ENCODE measurements at places on chromosomes 5 and 9. TPM values are rescaled to one million over a fixed set of nuclear protein-coding genes. Genes with fewer than 3 reads are reported as not detected.

DNA sequence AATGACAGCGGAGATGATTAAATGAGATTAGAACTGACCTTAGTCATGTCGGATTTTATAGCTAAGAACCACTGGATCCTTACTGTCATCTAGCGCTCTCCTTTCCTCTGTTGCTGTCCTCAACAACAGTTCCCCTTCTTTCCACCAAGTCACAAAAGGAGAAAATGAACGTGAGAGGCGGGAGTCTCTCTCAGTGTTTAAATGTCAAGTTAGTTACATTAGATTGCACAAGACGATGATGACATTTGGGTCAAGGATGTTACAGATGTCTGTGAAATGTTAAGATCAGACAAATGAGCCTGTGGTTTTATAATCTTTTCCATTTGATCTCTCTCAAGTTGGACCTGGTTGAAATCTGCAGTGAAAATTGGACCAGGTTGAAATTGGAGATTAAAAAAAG is 53.5 kb downstream of the FBXO38 start:
- H3K36me3 ChIP-seq: peaks cover 51% of the 10 kb centered on the region
- DNase-seq: no peak
- H3K27ac ChIP-seq: peak overlapping the region; percentile 56
- H3K4me1 ChIP-seq: peaks cover 3% of the 10 kb centered on the region
- H3K4me3 ChIP-seq: no peak overlapping the region
- H3K27me3 ChIP-seq: no peaks in the 10 kb centered on the region

DNA sequence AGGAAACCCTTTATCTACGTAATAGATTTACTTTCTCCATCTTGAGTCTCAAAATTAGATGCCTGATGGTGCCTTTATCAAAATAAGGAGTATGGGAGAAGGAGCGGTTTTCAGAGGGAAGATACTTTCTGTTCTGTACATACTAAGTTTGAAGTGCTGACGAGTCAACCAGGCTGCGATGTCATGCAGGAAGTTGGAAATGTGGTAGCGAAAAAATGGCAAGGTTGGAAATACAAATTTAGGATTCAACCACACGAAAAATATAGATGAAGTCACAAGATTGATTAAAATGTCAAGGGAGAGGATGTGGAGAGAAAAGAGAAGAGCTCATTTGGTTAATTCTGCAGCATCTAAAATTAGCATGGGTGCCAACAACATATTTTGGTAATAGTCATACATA is 129.5 kb downstream of the FOXD1 start:
- peaks cover 31% of the 10 kb centered on the region for H3K27me3 ChIP-seq
- no peaks in the 10 kb centered on the region for H3K4me1 ChIP-seq
- H3K4me3 ChIP-seq: no peak overlapping the region
- H3K27ac ChIP-seq: no peak overlapping the region
- no peaks in the 10 kb centered on the region for H3K36me3 ChIP-seq

GRCh38 chr9:137116728-137117127 is 2.2 kb upstream of the DPP7 start:
- no peak for DNase-seq
- peaks cover 10% of the 10 kb centered on the region for H3K4me1 ChIP-seq
- H3K4me3 ChIP-seq: peak overlapping the region; percentile 45
- no peaks in the 10 kb centered on the region for H3K27me3 ChIP-seq

DNA sequence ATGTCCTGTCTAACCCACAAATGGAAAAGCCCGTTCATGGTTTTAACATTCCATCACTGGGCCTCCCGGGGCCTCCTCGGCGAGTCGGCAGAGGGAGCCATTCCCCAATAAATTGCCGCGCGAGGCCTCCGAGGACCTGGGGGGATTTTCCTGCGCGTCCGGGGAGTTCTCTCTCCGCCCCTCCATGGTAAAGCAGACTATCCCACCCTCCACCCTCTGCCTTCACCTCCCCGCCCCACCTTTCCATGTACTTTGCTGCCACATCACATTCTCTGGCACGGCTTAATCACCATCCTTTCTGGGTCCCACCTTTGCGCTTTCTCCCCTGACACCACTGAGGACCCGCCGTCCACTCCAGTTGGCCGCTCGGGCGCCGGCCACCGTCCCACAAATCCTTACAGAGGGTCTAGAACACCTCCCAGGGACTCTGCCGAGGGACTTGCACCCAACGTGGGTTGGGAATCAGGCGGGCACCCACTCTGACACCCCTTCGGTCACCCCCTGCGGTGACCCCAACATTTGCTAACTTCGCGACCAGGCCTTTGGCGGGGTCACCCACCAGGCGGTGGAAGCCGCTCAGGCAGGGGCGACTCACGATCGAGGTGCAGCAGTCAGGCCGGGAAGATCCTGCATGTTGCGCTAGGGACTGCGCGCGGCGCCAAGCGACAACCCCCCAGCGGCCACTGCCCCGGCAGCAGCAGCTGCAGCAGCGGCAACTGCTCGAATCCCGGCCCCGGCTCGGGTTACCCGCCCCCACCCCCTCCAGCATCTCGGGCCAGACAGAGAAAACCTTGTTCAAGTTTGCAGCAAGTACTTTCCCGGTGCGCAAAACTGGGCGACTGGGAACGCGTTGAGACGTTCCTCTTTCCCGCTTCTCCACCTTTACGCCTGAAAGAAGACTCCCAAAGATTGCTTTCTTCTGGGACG is at the start of gene MEGF10:
Gene MEGF10 (plus strand): TSS at position 778 of the 927 bp plus-strand sequence. CDS start 40,513 bp downstream, outside the sequence.
- peaks cover 62% of the 10 kb centered on the region for H3K27me3 ChIP-seq
- peaks cover 2% of the 10 kb centered on the region for H3K4me1 ChIP-seq
- no peak within 1 kb of the TSS for H3K4me3 ChIP-seq
- no peak for DNase-seq

DNA sequence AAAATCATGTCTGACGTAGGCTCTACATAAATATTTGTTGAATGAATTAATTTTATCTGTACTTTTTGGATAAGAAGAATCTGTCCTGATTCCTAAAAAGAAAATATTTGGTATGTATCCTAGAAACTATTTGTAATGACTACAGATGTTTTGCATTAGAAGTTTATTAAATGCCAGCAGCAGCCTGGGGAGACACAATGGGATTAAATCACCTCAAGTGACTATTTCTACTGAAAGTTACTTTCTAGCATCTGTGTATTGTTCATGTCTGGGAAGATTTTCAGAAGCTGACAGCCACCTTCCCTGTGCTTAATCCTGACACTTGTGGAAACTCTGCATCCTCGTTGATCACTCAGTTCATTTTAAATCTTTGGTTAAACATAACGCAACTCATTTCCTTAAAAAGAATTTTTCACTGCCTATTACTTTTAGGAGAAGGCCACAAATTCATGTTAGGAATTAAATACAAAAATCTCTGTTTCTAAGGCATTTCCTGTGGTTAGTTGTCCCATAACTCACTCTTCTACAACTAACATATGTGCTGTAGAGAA is 209.3 kb upstream of the PPP1R2B start:
- peaks cover 11% of the 10 kb centered on the region for H3K27me3 ChIP-seq
- no peak overlapping the region for H3K4me3 ChIP-seq
- H3K4me1 ChIP-seq: no peaks in the 10 kb centered on the region
- DNase-seq: no peak
- no peak overlapping the region for H3K27ac ChIP-seq
- no peaks in the 10 kb centered on the region for H3K36me3 ChIP-seq

DNA sequence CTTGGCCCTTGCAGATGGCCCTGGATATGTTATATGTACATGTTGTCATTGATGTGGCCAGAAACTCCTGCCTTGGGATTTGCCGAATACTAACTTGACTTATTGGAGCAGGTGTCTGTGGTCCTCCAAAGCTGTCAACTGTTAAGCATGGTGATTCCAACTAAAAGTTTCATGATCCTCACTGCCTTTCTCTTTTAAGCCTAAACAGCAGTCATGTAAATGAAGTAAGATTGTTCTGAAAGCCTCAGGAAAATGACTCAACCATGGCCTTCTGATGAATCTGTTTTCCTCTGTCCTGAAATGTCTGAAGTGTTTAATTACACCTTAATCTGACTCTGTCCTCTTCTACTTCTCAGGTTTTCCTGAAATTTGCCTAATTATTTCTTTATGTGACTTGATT is 245.0 kb downstream of the FAM114A2 start:
- no peak for DNase-seq
- no peaks in the 10 kb centered on the region for H3K36me3 ChIP-seq
- no peaks in the 10 kb centered on the region for H3K27me3 ChIP-seq
- no peak overlapping the region for H3K4me3 ChIP-seq
- H3K4me1 ChIP-seq: no peaks in the 10 kb centered on the region
- no peak overlapping the region for H3K27ac ChIP-seq

DNA sequence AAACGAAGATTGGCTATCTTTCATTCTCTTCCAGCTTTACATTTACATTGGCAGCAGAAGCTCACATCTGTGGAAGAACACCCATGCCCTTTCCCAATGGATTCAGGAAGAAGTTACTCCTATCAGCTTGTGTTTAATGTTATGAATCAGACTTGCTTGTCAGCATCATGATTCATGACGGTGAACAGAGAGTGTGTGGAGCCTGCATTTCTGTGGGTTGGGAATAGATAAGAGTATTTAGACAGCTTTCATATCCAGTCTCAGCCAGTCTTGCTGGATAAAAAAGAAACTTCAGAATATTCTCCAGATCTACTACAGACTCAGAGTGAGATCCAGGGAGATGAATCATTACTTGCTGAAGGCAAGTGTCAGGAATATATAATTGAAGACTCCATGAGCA is 812.9 kb upstream of the ZNF608 start:
- no peak overlapping the region for H3K4me3 ChIP-seq
- no peak for DNase-seq
- no peaks in the 10 kb centered on the region for H3K27me3 ChIP-seq
- H3K4me1 ChIP-seq: no peaks in the 10 kb centered on the region

GRCh38 chr9:38343552-38343951 is 49.0 kb upstream of the ALDH1B1 start:
- no peak for DNase-seq
- H3K4me1 ChIP-seq: peaks cover 2% of the 10 kb centered on the region
- no peak overlapping the region for H3K27ac ChIP-seq

DNA sequence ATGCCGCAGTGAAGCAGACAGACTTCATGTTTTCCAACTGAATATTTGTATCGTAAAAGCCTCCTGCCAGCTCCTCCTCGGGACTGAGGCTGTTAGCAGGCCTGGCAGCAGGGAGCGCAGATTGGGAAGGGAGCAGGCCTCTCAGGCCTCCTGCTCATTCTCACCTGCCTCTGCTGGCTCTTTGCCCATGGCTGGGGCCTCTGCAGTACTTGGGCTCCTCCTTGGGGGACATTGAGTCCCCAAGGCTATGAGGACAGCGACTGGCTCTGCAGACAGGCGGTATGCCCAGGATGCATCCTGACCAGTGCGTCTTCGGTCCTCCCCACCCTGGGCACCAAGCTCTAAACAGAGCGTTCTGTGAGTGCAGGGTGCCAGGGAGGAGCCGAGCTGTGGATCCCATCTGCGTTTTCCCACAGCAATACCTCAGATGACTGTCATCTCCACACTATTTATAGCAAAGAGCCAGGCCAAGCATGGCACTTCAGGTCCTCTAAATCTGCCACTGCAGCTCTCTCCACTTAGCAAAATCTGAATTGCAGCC is 38.7 kb downstream of the TSTD2 start:
- H3K27ac ChIP-seq: no peak overlapping the region
- no peak for DNase-seq
- H3K36me3 ChIP-seq: no peaks in the 10 kb centered on the region

DNA sequence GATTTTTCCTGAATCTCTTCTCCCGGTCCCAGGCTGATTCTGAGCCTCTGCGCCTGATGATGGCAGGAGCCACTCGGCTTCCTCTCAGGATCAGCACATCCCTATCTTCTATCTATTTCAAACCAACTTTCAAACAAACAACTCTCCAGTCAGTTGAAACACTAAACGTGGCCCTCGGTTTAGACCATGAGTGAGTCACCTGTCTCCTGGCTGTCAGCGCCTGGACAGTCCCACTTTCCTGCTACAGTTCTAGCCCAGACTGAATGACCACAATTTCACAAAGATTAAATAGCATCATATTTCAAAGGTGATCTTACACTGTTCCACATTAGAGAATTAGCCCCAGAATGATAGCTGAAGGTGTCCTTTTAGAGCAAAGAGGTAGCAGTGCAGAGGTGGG is 6.2 kb downstream of the SLC6A19 start:
- H3K27ac ChIP-seq: no peak overlapping the region
- no peak for DNase-seq
- no peaks in the 10 kb centered on the region for H3K27me3 ChIP-seq
- no peaks in the 10 kb centered on the region for H3K4me1 ChIP-seq
- no peak overlapping the region for H3K4me3 ChIP-seq

GRCh38 chr5:153081385-153081784 is 409.1 kb upstream of the GRIA1 start:
- no peak for DNase-seq
- no peaks in the 10 kb centered on the region for H3K36me3 ChIP-seq
- H3K4me1 ChIP-seq: no peaks in the 10 kb centered on the region
- H3K27me3 ChIP-seq: no peaks in the 10 kb centered on the region
- no peak overlapping the region for H3K4me3 ChIP-seq

DNA sequence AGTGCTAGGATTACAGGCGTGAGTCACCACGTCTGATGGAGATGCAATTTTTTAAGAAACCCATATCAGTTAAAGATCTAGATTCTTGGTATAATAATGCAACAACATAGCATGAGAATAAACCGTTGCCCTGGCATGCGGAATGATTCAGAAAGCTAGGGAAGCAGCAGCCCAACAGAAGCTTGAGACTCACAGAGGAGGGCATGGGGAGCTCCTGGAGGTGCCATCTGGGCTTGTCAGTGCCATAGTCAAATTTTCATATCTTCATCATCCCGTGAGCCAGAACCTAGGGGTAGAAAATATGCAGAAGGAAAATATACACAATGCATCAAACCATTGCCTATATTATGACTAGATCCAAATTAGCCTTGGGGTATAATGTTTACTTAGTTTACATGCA is 118.7 kb upstream of the ADAMTS16 start:
- H3K27ac ChIP-seq: no peak overlapping the region
- H3K27me3 ChIP-seq: no peaks in the 10 kb centered on the region
- H3K36me3 ChIP-seq: no peaks in the 10 kb centered on the region

DNA sequence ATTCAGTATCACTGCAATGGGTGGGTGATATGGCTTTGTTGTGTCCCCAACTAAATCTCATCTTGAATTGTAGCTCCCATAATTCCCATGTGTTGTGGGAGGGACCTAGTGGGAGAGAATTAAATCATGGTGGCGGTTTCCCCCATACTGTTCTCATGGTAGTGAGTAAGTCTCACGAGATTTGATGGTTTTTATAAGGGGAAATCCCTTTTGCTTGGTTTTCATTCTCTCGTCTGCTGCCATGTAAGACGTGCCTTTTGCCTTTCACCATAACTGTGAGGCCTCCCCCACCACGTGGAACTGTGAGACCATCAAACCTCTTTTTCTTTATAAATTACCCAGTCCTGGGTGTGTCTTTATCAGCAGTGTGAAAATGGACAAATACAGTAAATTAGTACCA is 9.5 kb upstream of the NANS start:
- DNase-seq: no peak
- H3K27ac ChIP-seq: peak overlapping the region; percentile 62
- no peaks in the 10 kb centered on the region for H3K27me3 ChIP-seq
- H3K4me3 ChIP-seq: peak overlapping the region; percentile 87
- H3K36me3 ChIP-seq: peaks cover 33% of the 10 kb centered on the region

FUT7 gene
- 0.09 TPM for total RNA-seq

HTR1A gene
- not detected for total RNA-seq

GAPT gene
- total RNA-seq: not detected

SLC34A1 gene
- total RNA-seq: not detected

UBE2R2 gene
- 41.9 TPM for total RNA-seq

PIP5K1B gene
- 56.6 TPM for total RNA-seq

PCDHGA6 gene
- 0.31 TPM for total RNA-seq
